DMS 273 treated with DMSO at 0.1 percent for 48 hours (cell line): ENCODE measurements at places on chromosomes 1 and 21.

DNA sequence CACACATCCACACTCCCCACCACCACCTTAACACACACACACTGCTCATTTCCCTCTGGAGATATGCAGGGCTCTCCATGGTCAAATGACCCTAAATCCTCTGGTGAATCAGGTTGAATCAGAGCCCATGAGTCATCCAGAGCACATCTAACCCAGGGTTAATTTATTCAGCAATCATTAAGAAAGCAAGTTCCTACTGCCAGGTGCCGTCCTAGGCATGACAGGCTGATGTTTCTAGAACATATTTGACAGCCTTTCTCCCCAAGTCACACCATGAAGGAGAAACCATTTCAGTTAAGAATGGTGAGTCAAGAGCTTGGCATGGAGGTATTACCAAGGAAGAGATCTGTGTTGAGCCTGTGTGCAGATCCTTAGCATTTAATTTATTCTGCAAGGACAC lies 194.3 kb upstream of the CAMK1G start:
- DNase-seq = no peak

GRCh38 chr1:153803470-153804056 lies 28.4 kb downstream of the SLC27A3 start:
- DNase-seq = no peak

GRCh38 chr1:22854688-22855565 lies 117.7 kb downstream of the LACTBL1 start:
- DNase-seq = no peak

DNA sequence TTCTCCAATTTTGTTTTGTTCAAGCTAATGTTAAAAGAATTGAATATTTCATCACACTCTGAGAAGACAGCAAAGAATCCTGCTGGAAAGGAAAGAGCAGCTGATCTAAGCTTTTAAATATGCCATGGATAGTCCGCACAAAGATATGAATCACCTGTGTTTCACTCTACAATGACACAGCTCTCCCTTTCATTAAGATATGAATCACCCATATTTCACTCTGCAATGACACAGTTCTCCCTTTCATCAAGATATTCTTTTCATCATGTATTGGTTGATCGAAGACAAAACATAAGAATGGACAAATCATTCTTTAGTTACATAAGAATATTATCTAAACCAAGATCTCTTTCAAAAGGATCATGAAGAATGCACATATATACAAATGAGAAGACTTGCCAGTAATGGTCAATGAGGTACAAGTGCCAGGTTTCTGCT lies 367.3 kb downstream of the SMYD3 start:
- DNase-seq = no peak

DNA sequence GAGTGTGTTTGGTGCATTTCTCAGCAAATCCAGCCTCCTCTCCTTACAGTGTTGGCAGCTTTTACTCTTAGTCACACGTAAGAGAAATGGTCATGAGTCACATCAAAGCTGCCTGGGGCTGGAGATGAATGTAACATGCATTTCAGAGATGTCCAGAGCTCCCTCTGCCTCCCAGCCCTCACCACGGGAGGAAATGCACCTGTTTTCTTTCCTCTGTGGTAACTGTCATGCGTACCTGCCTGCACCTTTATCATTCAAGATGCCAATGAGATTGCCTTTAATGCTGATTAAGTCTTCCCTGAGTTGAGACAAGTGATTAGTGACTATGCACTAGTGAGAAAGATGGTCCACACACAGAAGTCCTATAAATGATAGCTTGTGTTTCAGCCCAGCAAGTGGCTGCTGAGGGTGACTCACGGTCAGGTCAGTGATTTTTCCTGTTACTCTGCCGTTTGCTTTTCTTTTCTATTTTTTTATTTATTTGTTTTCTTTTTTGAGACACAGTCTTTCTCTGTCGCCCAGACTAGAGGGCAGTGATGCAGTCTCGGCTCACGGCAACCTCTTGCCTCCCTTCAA lies 277.3 kb upstream of the FMN2 start:
- no peak for DNase-seq

GRCh38 chr21:25565272-25566211 lies 41.7 kb downstream of the MRPL39 start:
- DNase-seq = no peak

DNA sequence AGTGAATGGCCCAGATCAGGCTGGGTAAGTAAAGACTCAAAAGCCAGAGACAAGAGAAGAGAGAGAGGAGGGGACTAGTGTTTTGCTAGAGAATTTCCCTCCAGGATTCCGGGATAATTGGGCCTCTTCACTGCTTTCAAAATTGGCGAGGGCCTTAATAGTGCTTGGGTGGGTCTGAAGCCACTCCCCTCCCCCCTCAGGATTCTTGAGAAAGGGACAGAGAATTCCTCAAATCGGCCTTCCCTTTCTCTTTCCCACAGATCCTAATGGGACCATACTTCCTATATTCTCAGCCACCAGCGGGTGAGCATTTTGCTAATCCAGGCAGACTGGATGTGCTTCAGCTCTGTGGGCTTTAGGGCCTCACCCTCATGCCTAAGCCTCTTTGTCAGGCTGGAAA lies 11.9 kb downstream of the SFN start:
- DNase-seq = no peak

- DNase-seq = no peak
These were observed at the start of gene EPHA2 for GRCh38 chr1:16155537-16156410. Gene EPHA2, minus strand, starts transcription at chr1:16156069. Its CDS starts 137 bp downstream, at chr1:16155932.

- DNase-seq = no peak
These were observed 86.9 kb downstream of the ADAMTS1 start for GRCh38 chr21:26758083-26758880.

DNA sequence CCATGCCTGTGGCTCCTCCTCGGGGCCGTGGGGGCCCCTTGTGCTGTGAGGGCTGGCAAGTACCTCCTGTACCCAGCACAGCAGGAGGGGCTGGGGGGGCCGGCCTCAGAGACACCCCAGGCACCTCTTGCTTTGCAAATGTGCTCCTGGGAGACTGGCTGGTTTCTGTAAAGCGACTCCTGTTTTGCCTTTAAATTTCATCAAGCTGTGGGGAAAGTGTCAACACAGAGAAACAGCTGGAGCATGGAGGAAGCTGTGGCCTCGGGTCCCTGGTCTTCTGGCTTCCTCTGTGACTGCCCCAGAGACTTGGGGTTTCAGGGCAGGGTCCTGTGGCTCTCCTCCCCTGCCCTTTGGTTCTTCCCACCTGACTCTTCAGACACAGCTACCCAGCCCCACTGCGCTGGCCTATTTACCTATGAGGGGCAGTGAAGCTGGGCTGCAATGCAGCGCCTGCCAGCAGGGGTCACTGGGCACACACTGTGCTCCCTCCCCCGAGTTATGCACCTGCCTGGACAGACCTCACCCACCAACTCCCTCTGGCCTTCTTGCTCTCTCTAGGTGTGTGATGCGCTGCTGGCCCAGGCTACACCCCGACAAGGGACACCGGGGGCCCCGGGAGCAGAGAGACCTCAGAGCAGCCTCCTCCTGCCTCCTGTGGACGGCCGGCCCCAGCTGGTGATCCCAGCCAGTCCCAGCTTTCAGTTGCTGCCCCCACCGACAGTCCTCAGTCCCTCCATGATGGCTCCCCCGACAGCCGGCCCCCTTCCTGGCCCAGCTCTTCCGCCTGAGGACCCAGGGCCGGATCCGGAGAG lies 17.6 kb upstream of the PEX10 start:
- DNase-seq = no peak

GRCh38 chr21:36976882-36977651 lies 10.6 kb upstream of the HLCS start:
- DNase-seq = peak; percentile 54

- DNase-seq = no peak
These were observed 10.0 kb upstream of the FAAP20 start for GRCh38 chr1:2204415-2205190.

GRCh38 chr1:162878000-162878596 lies 17.1 kb upstream of the CCDC190 start:
- DNase-seq = peak; percentile 68

- DNase-seq = no peak
These were observed 1105.3 kb upstream of the TMPRSS15 start for GRCh38 chr21:19508844-19509243.

DNA sequence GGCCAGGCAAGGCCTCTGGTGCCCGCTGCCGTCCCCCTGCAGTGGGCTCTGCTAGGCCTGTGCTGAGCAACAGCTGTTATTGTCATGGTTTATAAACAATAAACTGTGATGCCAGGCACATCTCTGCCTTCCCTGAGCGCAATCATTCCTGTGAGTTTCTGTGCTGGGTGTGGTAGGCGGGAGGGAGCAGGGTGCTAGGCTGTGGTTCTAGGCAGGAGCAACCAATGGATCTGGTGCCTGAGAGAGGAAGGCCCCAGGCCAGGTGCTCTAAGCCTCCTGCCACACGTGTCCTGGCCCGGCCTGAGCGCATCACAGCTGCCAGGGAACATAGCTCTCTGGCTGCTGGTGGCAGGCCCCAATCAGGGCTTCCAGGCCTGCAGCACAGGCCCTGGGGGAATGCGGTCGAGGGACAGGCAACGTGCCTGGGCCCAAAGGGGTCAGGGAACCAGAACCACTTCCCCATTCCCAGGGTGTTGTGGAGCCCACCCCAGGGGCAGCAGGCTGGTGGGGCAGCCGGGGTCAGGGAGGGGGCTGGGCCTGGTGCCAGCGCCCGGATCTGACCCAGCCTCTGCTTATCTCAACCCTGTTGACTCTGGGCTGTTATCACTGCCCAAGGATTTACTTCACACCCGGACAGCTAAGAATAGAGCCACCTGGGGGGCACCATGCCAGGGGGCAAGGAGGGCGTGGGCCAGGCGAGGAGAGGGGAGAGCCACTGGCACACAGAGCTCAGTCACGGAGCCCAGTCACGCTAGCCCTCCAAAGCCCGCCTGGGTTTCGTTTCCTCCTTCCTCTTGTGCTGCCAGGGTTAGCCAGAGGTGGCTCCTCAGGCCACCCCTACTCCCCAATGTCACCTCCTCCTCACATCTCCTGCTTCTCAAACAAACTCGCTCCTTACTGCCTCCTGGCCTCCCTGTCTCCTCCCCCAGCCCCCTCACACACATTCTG lies 11.5 kb downstream of the TRIM46 start:
- no peak for DNase-seq

DNA sequence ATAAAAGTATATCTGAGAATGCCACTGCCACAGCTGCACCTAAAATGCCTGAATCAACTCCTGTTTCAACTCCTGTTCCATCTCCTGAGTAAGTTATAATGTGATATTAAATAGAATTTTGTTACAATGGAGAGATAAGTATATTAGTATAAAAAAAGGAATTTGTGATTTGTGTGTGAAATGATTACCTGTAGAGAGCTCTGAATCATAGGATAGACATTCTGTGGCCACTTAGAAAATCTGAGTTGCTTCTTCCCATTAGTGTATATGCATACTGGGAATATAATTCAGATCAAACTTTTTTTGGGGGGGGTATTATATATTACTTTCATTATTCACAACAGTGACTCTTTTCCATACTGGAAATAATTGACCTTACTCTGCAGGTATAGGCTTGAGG lies 52.9 kb downstream of the SUCO start:
- DNase-seq = no peak

DNA sequence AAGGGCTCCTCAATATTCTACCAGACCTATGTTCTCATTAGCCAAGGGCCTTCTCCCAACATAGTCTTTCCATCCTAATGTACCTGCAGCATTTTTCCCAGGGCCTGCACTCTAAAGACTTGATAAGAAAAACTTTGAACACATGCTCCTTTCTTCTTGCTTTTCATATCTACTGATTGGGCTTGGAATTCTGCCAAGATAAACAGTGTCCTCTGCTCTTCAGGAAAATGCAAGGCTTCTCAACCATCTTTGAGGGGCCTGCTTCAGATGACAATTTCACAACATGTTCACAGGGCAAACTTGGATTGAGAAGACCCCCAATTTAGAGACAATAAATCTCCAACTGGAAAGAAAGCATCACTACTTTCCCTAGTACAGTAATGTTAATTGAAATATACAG lies 25.8 kb upstream of the PPT1 start:
- peak; percentile 94 for DNase-seq

DNA sequence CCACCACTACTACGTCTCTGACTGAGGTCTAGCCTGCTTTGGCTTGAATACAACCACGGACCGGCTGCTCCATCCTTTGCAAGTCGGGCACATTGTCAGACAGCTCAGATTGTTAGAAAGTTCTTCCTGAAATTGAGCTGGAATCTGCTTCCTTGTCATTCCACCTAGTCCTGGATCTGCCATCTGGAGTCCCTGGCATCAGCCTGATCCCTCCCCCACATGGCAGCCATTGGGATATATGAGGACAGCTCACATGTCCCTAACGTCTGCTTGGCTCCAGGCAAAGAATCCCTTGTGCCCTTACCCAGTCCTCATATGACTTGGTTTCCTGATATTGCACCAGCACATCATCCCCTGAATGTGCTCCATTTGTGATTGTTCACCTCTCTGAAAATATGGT lies 56.3 kb upstream of the SYT6 start:
- no peak for DNase-seq

- no peak for DNase-seq
These were observed 29.9 kb downstream of the TP53BP2 start for GRCh38 chr1:223815865-223816264.

GRCh38 chr1:10389271-10389973 lies 9.4 kb upstream of the PGD start:
- no peak for DNase-seq

DNA sequence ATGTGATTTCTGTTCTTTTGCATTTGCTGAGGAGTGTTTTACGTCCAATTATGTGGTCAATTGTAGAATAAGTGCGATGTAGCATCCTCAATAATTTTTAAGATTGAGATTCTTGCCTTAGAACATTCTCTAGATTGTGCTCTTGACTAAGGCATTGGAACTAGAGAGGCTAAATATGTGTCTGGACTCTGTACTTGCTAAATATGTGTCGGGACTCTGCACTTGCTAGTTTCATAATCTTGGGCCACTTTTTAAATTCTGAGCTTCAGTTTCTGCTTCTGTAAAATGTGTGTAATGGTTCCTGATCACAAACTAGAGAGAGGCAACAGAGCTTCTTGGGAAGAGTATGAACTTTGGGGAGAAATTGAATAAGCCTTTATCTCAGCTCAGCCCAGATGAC lies 21.6 kb downstream of the HLX start:
- DNase-seq = no peak

DNA sequence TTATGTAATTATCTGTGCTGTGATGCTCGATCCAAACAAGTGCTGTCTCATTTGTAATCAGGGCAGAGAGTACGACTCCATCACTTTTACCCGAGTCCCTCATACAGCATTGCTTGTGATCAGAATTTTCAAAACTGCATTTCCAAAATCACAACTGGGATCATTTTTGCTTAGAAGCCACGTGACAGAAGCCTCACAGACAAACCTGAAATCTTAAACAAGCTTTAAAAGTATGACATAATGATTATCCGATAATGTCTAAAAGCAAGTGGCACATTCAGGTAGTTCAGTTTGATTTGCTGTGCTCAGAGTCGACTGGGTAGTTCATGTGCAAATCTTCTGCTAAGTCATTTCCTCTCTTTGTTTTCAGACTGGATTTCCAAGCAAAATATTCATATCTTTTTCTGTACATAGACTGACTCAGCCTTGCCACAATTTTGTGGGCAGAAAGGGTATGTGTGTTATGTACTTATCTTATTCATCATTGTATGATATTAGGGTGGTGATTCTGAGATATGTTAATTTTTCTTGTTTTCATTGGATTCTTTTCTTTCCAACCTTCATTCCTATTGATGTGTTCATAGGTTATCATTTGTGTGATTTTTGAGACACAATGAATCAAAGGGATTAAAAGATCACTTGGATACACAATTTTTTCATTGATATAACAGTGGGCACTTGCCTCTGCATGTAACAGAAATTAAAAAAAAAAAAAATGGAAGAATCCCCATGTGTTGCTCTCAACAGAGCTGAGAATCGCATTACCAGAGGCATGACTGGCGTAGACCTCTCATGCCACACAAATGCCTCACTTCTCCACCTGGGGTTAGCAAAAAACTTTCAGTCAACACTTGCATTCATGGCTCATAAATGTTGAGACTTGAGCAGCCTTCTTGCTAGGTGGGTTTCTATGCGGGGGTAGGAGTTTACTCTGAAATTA lies 355.7 kb downstream of the LTN1 start:
- no peak for DNase-seq
